Naive thymus-derived CD8-positive, alpha-beta T cell (primary cell): ENCODE measurements at places on chromosomes 1 and 21. TPM values are rescaled to one million over a fixed set of nuclear protein-coding genes. Genes with fewer than 3 reads are reported as not detected.

DNA sequence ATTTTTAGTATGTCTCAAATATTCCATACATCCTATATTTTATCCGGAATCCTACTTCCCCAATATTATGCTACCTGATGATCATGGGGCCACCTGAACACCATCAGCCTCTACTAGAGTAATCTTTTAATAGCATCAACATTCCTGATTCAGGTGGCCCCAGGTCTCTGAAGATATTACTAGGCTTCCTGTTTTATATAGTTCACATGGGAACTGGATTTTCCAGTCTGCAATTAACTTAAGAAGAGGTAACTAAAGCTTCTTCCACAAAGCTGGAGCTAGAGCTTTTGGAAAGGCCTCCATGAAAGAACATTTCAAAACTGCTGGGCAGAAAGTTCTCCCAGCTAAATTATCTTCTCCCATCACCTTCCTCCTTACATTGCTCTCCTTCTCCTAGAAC is 72.3 kb upstream of the ADAM30 start:
- no peak overlapping the region for H3K4me3 ChIP-seq
- H3K4me1 ChIP-seq, result peaks cover 7% of the 10 kb centered on the region
- H3K36me3 ChIP-seq, result peaks cover 80% of the 10 kb centered on the region

DNA sequence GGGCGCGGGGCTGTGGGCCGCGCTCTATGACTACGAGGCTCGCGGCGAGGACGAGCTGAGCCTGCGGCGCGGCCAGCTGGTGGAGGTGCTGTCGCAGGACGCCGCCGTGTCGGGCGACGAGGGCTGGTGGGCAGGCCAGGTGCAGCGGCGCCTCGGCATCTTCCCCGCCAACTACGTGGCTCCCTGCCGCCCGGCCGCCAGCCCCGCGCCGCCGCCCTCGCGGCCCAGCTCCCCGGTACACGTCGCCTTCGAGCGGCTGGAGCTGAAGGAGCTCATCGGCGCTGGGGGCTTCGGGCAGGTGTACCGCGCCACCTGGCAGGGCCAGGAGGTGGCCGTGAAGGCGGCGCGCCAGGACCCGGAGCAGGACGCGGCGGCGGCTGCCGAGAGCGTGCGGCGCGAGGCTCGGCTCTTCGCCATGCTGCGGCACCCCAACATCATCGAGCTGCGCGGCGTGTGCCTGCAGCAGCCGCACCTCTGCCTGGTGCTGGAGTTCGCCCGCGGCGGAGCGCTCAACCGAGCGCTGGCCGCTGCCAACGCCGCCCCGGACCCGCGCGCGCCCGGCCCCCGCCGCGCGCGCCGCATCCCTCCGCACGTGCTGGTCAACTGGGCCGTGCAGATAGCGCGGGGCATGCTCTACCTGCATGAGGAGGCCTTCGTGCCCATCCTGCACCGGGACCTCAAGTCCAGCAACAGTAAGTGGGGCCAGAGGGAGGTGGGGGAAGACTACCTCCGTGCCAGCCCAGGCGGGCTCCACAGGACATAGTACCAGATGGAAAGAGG is 808 bp downstream of the MAP3K21 start:
- DNase-seq, result no peak
- H3K27ac ChIP-seq, result no peak overlapping the region
- H3K27me3 ChIP-seq, result peaks cover 11% of the 10 kb centered on the region
- no peaks in the 10 kb centered on the region for H3K36me3 ChIP-seq

GRCh38 chr21:26098772-26099397 is 71.7 kb downstream of the APP start:
- H3K4me1 ChIP-seq, result no peaks in the 10 kb centered on the region
- DNase-seq, result no peak
- H3K27me3 ChIP-seq, result no peaks in the 10 kb centered on the region
- no peak overlapping the region for H3K27ac ChIP-seq
- no peak overlapping the region for H3K4me3 ChIP-seq

DNA sequence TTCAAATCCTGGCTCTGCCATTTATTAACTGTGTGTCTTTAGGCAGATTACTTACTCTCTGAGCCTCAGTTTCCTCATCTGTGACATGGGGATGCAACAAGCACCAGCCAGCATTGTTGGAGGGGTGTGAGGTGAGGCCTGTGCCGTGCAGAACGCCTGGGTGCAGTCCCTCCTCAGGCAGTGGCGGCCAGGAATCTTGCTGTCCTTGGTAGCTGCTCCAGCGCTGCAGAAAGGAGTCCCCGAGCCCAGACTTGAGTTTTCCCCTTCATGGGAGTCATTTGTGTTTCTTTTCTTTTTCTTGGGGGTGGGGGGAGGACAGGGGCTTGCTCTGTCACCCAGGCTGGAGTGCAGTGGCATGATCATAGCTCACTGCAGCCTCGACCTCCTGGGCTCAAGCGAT is 46.6 kb downstream of the DISP3 start:
- no peak overlapping the region for H3K27ac ChIP-seq
- no peaks in the 10 kb centered on the region for H3K36me3 ChIP-seq
- H3K27me3 ChIP-seq, result no peaks in the 10 kb centered on the region
- no peak for DNase-seq

DNA sequence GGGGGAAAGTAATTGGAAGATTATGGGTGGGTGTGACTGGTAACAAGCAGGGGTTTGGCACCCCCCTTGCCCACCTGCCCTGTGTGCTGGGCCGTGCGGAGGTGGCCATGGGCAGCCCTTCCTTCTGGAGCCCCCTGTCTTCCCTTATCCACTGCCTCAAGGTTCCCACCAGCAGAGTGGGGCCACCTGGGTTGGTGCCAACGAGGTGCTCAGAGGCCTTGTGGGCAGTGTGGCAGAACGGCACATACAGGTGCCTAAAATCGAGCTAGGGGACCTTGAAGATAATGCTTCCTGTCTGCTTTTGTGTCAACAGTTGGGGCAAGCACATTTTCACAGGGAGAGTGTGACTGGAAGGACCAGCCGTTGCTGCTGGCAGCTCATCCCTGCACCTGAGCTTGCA is 161.8 kb downstream of the PCBP3 start:
- no peak overlapping the region for H3K27ac ChIP-seq
- no peaks in the 10 kb centered on the region for H3K4me1 ChIP-seq
- DNase-seq, result no peak
- no peaks in the 10 kb centered on the region for H3K36me3 ChIP-seq
- no peaks in the 10 kb centered on the region for H3K27me3 ChIP-seq

C1orf185 gene
- not detected for polyA plus RNA-seq

SAMSN1 gene
- polyA plus RNA-seq, result 16.1 TPM

GUCA2A gene
- not detected for polyA plus RNA-seq
